ENCODE measurements at places on chromosomes 2 and 18.

DNA sequence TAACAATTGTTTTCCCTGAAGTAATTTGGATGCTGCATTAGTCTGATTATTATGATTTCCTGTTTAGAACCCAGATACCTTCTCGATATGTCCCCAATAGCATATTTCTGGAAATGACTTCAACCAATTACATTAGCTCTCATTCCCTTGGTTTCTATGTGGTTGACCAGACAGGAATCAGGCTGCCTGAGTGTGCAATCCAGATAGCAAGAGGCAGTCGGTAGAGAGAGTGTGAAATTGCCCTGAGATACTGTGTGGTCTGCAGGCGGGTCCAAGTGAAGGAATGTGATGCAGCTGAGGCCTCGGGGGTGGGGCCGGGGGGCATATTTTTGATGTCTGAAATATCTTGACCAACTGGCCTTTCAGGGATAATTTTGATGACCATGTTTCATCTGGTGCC is 143.9 kb upstream of the ITGA6 start:
- DNase-seq, result no peak

DNA sequence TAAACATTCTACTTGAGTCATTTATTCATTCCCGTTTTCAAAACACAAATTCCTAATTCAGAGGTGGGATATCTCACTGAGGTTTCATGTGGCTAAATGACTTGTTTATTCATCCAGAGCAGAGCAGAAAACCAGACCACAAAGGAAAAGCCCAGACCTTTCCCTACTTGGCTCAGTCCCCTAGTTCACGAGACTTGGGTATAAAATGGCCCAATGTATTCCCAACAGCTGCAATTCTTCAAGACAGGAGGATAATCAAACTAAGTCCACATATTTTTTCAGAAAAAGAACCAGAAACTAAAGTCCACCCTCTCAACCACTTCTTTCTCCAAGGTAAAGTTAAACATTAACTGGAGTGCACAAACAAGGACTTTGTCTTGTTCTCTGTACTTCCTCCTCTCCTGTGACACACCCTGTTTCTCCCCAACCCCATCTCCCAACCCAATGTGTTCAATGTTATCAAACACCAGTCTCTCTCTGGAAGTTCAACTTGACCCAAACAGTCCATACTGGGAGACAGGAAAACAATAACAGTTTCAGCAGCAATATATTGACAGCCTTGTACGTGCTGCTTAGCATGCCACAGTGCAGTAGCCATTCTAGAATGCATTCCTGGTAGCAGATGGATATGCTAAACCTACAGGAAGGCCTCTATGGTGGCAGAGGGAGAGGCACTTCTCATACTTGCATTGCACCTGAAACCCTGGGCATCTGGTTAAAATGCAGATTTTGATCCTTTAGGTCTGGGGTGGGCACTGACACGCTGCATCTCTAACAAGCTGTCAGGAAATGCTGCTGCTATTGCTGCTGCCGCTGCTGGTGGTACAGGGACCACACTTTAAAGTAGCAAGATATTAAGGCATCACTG is 110.7 kb downstream of the INO80D start:
- no peak for DNase-seq

DNA sequence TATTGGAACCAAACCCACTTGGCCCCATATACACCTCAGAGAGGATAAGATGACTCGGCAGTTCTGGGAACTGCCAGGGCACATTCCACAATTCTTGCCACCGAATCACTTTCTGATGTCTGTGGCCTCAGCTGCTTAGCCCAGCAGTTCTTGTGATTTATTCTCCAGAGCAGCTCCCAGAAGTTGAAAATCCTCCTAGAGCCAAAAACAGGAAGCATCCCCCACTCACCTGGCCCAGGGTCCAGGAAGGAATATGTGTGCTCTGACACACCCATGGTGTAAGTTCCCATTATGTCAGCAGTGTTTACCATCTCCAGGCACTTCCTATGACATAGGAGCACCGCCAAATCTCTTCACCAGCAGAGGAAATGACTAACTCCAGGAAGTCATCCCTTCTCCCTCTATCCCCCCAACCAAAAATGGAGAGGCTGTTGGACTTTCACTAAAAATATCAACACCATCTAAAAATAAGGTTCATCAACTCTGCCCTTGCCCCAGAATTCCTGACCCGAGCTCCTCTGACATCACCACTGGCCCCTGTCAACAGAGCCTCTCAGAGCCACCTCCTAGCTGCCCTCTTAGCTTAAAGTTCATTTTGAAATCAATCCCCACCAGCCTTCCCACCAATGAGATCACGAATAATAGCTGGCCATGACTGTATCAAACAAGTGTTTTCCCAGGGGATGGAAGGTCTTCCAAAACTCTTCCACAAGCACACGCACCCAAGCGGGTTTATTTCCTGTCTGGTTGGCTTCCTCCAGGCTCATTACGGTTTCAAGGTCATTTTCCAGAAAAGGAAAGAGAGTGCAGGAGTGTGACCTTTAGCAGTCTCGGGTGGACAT is 223.1 kb upstream of the PARD3B start:
- no peak for DNase-seq

GRCh38 chr2:46798041-46798440 is 117.6 kb downstream of the MCFD2 start:
- no peak for DNase-seq

DNA sequence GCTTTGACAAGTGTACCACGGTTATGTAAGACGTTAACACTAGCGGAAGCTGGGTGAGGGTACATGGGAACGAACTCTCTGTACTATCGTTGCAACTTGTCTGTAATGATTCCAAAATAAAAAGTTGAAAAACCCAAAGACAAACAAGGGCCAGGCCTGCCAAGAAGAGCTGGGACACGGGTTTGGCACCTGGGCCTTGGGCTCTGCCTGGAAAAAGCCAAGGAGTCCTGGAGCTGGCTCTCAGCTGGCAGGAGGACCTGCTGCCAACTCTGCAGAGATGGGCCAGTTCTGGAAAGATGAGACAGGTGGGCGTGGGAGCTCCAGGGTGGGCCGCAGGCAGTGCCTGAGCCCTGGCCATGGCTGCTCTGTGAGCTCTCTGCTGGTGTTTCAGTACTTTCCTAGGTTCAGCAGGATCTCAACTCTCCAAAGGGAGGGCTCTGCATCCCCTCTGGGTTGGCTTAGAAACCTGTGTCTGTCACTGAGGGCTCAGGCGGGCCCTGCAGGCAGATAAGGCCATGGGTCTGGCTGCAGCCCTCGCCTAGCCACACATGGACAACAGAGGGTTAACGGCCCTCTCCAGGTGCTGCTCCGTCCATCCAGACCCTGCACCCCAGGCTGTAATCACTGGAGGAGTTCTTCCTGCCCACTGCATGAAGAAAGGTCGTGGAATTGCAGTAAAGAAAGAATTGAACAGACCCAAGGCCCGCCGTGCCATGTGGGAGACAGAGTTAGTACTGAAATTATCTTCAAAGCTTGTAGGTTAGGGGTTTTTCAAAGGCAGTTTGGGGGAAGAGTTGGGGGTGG is 89.9 kb downstream of the RHOB start:
- peak; percentile 59 for DNase-seq

DNA sequence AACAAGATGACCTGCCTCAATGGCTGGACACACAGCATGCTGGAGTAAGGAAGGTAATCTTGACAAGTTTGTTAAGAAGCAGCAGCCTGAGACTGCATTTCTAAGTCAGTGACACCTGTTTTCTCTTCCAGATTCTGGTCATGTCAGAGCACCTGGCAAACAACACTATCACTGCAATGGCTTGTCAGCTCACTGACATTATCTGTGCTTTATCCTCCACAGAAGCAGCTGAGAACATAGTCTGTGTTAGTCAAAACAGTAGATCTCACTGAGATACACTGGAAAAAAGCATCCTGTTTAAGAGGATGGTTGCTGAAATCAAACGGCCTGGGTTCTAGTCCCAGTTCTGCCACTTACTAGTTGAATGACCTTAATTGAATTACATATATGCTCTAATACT is 355.2 kb downstream of the RIT2 start:
- no peak for DNase-seq

GRCh38 chr2:3344897-3345296 is 32.7 kb downstream of the EIPR1 start:
- DNase-seq, result no peak

DNA sequence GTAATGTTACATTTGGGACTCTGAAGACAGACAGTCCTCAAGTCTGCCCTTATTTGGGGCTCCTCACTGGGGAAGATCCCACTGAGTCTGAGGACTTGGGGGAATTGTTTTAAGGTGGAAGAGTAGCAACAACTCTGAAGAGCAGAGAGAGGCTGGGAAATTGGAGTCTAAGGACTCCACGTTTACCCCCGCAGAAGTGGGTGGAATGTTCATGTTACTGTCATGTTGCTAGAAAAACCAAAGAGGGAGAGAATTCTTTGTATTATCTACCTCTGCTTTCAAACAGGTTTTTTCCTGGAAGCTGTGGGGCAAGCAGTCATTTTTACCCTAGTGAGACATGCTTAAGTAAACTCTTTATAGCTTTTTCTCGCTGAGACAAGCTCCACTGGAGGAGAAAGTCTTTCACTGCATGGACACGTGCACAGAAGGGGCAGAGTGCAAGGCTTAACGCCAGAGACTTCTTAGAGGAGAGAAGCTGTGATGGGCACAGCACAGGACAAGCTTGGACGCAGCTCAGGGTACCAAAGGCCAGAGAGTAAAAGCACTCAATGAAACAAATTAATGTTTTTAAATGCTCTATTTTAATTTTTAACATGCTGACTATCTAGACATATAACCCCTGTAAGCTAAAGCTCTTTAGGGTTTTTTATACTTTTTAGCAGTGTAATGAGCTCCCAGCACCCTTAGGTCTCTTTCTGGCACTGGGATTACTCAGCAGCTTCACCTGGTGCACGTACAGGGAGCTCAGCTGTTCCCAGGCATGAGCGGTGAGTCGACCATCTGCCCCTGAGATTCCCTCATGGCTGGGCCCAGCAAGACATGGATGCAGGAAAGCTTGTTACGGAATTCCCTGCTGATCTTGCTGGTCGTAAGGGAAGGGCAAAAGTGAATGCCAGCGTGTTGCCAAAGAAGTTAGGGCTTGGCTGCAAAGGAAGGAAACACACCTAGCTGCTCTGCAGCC is 54.5 kb upstream of the BIN1 start:
- no peak for DNase-seq

DNA sequence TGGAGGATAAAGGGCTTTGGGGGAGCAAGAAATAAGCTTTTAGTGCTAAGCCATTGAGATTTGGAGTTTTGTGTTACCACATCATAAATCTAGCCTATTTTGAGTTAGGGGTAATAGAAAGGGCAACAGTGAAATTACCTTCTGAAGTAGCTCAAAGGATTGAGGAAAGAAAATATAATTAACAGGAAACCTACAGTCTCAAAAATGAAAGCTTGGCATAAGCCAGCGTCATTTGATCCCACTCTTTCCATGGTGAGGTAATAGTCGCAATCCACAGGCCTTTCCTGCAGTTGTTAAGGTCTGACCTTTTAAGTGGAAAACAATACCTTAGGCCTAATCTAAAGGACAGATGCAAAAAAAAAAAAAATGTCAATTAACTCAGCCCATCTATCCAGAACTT is 182.7 kb downstream of the UXS1 start:
- no peak for DNase-seq

DNA sequence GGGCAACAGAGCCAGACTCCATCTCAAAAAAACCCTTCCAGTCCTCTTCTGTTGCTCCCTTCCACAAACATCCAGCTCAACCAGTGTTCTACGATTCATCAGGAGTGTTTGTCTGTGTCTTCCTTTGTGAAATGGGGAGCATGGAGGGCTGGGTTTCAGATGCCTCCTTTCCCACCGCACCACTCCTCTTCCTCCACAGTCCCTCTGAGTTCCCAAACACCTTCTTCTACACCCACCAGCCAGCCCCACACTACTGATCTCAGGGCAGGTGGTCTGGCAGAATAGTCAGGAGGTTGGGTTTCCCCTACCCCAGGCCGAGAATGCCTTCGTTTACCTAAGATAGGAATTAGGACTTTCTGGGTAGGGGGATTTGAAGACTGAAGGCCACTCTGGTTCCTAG is 36.9 kb downstream of the NGEF start:
- DNase-seq, result no peak

- DNase-seq, result peak; percentile 73
These were observed at the start of gene LYPD6 for GRCh38 chr2:149330127-149331022. TSS of gene LYPD6 (plus strand) at chr2:149330587. CDS start at chr2:149437709, 107,122 bp downstream.

- DNase-seq, result no peak
These were observed 144.7 kb upstream of the CTNNA2 start for GRCh38 chr2:79368116-79368630.

DNA sequence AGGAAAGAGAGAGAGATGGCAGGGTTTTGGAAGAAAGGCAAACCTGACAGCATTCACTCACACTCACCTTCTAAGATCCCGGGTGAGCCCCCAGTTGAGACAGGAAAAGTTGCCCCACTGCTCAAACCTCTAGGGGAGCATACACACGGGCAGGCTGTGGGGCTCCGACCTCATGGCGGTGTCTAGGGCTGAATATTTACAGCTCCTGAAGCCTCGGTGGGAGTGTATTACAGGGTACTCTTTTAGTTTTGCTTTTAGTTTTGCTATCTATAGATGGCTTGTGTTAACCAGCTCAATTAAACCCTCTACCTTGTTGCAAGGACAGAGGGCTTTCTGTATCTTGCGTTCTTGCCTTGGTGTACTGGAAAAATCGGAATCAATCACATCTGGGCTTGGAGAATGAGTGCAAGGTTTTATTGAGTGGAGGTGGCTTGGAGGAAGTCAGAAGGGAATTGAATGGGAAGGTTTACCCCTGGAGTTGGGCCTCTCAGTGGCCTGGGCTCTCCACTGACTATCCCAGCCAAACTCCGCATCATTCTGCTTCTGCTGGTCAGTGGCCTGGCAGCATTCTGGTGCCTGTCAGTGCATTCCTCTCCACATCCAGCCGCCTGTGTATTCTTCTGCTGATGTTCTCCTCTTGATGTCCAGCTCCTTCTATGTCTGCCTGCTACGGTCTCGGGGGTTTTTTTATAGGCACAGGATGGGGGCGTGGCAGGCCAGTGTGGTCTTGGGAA is 10.1 kb upstream of the IFIH1 start:
- DNase-seq, result no peak

DNA sequence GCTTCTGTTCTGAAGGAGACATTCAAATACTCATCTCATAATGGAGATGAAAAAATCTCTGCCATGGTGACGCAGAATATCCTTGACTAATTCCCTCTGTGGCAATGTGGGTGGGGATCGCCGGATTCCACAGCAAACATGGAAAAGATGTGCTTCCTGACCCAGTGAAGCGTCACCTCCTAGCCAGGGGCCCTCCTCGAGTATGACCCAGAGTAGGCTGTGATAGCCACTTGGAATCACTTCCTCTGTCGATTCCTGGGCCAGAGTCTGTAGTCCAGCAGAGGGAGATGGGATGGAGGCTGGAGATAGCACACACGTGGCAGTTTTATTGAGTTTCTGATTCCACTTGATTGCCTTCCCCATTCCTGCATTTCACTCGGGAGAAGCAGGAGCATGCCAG is 36.8 kb downstream of the DRC1 start:
- DNase-seq, result no peak

DNA sequence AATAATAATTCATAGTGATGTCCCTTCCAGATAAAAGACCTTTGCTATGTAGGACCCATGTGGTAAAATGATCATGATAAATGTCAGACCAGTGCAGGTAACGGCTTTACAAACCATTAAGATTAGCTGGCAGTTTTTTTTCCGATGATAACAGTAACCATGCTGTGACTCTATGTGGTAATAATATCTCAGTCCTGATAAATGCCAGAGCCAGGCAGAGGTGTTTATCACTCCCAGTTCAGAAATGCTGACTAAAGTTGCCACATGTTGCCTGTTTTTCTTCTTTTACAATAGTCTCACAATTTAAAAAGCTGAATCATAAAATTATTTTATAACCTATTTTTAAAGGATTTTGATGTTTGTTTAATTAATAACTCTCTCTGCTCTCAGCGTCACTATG is 565.1 kb downstream of the ARHGAP15 start:
- DNase-seq, result no peak
